Cortex of kidney (tissue), 1 donor: ENCODE measurements at places on chromosomes 6 and 20.

GRCh38 chr6:111114482-111114881 is 27.2 kb downstream of the SLC16A10 start:
- no peak for DNase-seq

GRCh38 chr20:5282561-5282960 is 34.2 kb downstream of the PROKR2 start:
- no peak for DNase-seq

DNA sequence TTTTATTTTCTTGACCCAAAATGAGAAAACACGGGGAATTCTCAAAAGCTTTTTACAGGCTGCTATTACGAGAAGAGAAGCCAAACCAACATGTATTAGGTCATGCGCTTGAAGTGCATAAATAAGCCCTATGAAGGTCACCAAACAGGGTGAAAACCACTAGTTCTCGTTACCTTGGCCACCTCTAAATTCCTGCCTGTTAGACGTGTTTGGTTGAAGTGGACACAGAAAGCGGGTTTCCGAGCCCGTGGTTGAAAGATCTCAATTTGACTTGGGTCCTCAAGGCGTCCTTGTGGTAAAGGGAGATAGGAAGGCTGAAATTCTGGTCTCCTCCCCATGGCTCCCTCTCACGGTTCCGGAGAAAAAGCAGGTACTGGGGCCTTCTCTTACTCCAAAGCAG is 6.2 kb downstream of the EYA2 start:
- DNase-seq: no peak

DNA sequence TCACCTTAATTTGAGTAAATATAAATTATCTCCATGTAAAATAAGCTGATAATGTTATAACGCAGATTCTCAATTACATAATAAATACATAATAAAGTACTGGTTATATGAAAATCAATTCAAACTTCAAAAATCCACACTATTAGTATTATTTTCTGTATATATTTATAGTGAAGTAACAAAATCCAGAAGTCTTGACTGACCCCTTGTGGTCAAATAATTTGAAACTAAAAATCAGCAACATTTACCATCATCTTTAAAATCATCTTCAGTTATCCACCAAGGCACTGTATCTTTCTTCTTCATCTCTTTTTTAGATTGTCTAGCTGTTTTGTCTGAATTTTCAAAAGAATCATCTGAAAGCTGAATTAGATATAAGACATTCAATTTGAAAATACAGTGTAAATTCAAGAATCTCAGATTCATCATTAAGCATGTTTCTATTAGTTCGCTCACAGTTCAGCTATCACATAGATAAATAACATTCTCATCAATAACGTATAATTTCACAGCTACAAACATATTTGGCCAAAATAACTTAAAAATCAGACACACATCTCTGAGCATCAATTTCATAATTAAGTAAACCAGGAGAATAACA is 6.5 kb downstream of the CEP162 start:
- DNase-seq: no peak

DNA sequence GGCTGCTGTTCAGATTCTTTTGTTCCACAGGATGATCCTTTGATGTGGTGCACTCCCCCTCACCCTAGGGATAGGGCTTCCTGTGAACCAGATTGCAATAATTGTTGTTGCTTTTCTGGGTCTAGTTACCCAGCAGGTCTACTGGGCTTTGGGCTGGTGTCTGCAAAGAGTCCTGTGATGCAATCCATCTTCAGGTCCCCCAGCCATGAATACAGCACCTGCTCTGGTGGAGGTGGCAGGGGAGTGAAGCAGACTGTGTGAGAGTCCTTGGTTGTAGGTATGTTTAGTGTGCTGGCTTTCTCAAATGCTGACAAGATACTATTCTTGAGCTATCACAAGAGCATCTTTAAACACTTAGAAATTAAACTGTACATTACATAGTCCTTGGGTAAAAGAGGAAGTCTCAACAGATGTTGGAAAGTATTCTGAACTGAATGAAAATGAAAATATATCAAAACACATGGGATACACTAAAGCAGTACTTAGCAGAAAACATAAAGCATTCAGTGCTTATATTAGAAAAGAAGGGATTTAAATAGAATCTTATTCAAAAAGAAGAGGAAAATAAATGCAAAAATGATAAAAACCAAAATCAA is 49.1 kb upstream of the CCR6 start:
- DNase-seq: no peak

GRCh38 chr6:157684620-157685299 is 138.3 kb upstream of the SNX9 start:
- DNase-seq: no peak

- no peak for DNase-seq
Measured at GRCh38 chr6:5438922-5439584, 177.7 kb downstream of the FARS2 start.

DNA sequence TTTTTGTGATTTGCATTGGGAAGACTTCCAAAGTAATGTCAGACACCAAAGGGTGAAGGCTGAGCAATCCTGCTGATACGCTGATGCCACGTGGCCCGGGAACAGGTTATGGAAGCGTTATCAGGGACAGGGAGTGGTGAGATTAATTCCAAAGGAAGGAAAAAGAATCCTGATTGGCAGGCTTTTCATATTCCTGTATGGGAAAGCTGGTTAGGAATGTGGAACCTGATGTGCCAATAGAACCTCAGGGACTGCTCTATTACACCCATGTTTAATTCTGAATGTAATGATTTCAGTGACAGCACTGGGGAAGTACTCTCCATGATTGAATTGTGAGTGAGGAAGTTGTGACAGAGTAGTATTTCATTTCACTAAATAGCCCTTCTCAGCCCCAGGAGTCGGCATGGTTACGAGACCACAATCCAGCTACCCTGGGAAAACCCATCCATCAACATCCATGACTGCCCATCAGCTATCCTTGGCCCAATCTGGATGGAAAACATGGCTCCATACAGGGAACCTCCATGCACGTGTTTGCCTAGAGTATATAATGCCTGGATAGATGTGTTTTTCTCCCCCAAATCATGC is 49.4 kb downstream of the F13A1 start:
- DNase-seq: no peak
